ENCODE measurements at places on chromosomes 16 and 17.
A peak's percentile ranks its signal among the peaks of the same experiment; 100 is the strongest.

GRCh38 chr16:19559242-19559910 is 3.9 kb downstream of the VPS35L start:
- DNase-seq: peak; percentile 61

- no peak for DNase-seq
Measured at GRCh38 chr16:11020388-11020787, 76.0 kb downstream of the CLEC16A start.

DNA sequence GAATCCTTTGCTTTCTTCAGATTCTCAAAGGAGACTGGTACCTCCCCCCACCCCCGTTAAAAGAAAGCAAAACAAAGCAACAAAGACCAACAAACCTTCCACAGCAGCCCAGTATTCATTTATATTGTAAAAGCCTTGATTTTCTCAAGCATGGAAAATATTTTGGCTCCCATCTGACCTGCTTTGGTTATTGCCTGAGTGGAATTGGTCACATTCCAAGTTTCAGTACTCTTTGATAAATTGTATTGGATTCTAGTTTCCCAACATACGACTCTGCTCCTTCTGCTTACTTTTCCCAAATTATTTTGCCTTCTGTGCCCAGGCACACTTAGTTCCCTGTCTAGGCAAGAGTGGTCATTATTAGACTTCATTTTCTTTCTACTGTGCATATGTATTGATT is 1.3 kb downstream of the ABCC11 start:
- DNase-seq: no peak

- no peak for DNase-seq
Measured at GRCh38 chr17:79842136-79842655, 3.0 kb upstream of the CBX4 start.

DNA sequence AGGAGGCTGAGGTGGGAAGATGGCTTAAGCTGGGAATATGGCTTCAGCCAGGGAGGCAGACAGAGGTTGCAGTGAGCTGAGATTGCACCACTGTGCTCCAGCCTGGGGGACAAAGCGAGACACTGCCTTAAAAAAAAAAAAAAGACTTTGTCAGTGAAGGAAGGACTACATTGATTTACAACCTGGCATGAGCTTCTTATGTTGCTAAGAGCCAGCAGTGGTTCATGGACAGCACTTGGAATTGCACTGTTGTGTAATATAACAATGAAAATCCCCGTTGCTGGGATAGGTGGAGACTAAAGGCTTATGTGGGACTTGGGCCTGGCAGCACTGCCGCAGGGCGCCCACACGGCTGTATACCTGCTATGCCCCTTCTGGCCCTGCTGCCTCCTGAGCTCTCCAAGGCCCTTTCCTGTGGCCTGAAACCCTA is 14.1 kb upstream of the SLC16A5 start:
- DNase-seq: no peak

DNA sequence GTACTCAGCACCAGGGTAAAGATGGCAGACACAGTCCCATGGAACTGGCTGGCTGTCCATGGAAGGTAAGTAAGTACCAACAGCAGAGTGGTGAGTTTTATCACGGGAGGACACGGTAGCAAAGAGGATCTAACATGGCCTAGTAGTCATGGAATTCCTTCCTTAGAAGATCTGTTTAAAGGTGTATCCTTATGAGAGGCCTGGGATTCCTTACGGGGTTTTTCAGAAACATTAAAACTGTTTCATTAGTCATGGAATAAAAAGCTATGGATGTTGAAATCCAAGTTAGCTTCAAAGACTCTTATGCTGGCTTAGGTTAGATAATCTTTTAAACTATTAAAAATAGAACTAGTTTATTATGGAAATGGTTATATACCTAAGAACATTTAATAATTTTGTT is 7.4 kb downstream of the FTO start:
- DNase-seq: no peak

- no peak for DNase-seq
Measured at GRCh38 chr17:10087355-10087754, 111.1 kb downstream of the GAS7 start.

- no peak for DNase-seq
Measured at GRCh38 chr16:60771138-60771537, 1265.1 kb downstream of the CDH8 start.

GRCh38 chr17:38735161-38735997 is 5.2 kb downstream of the CISD3 start:
- DNase-seq: peak; percentile 57

GRCh38 chr16:51876934-51877333 is 670.0 kb downstream of the TOX3 start:
- DNase-seq: no peak

- no peak for DNase-seq
Measured at GRCh38 chr16:74718140-74718539, 17.5 kb upstream of the MLKL start.

DNA sequence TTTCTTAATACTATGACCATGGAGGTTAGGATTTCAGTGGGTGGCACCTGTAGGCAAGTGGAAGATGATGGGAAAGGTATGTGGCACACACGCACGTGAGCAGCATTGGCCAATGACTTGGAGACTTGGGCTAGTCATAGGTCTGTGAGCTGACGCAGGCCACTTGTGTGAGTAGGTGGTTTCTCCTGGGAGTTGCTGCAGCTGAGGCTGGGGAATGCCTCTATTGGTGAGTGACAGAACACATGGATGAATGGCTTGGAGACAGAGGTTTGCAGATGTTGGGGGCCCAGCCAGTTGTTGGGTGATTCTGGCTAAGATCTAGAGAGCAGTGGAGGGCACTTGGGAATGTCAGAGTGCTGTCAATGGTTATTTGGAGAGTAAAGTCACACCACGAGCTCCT is 64.1 kb downstream of the MARF1 start:
- DNase-seq: no peak

GRCh38 chr16:24800586-24800985 is 45.2 kb upstream of the SLC5A11 start:
- DNase-seq: no peak

- peak; percentile 5 for DNase-seq
Measured at GRCh38 chr16:27154705-27155521, 48.4 kb upstream of the KDM8 start.

GRCh38 chr16:80836846-80837245 is 32.4 kb upstream of the CDYL2 start:
- DNase-seq: no peak

GRCh38 chr17:64386412-64387144 is 4.1 kb downstream of the PECAM1 start:
- no peak for DNase-seq

Measured in NCI-H2081 (cell line).